ENCODE measurements at places on chromosomes 2 and 18.

- no peak for DNase-seq
- H3K27me3 ChIP-seq: no peaks in the 10 kb centered on the region
- no peak overlapping the region for H3K27ac ChIP-seq
- H3K36me3 ChIP-seq: no peaks in the 10 kb centered on the region
- no peak overlapping the region for H3K4me3 ChIP-seq
- no peaks in the 10 kb centered on the region for H3K4me1 ChIP-seq
Measured at GRCh38 chr2:153509133-153509532, 30.6 kb upstream of the RPRM start.

GRCh38 chr2:38591152-38591551, 11.6 kb downstream of the HNRNPLL start:
- H3K27me3 ChIP-seq: no peaks in the 10 kb centered on the region
- no peak overlapping the region for H3K27ac ChIP-seq
- H3K4me3 ChIP-seq: no peak overlapping the region

DNA sequence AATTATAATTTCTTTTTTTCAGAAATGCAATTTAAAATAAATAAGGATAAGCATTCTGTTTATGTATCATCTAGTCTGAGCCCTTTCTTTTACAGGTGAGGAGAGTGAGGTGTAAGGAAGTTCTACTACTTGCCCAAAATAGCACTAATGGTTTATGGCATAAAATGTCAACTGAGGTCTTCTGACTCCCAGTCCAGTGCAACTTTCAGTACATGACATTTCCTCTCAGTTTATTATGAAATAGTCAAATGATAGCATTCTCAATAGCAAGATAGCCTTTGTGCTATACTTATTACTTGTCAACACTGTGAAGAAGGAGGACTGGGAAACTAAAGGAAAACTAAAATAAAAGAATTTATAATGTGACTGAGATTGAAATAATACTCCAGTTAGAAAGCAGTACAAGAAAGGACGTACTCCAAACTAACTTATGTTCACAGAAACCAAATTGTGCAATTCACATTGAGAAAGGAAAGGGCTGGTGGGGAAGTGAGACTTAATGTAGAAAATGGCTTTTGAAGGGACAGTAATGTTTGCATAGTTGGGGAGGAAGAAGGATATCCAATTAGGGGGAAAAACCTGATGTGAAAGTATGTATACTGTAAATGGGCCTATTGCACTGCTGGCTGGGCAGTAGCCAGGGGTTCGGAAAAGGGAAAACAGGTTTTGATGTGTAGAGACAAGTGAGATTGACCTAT, 166.7 kb upstream of the ZEB2 start:
- no peak overlapping the region for H3K4me3 ChIP-seq
- no peak for DNase-seq
- H3K36me3 ChIP-seq: no peaks in the 10 kb centered on the region
- no peaks in the 10 kb centered on the region for H3K27me3 ChIP-seq
- H3K4me1 ChIP-seq: no peaks in the 10 kb centered on the region

GRCh38 chr2:65834771-65835475, 402.5 kb upstream of the SPRED2 start:
- DNase-seq: no peak
- H3K36me3 ChIP-seq: no peaks in the 10 kb centered on the region
- no peak overlapping the region for H3K27ac ChIP-seq
- H3K4me1 ChIP-seq: no peaks in the 10 kb centered on the region

DNA sequence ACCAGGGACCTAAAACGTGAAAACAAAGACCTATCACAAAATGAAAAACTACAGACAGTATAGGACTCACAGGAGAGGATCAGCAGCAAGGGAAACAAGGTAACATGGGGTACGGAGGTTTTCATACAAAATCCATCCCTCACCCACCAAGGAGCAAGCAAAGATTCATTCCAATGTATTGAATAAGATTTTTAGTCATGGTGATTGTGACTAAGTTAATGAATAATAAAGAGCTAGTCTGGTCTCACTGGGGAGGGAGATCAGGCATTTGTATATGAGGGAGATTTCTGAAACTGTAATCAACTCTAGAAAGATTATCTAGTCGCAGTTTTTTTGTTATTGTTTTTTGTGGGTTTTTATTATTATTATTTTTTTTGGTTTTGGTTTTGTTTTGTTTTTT, 336.5 kb upstream of the MMADHC start:
- no peaks in the 10 kb centered on the region for H3K27me3 ChIP-seq
- H3K4me1 ChIP-seq: no peaks in the 10 kb centered on the region
- no peak overlapping the region for H3K4me3 ChIP-seq
- no peak for DNase-seq
- no peak overlapping the region for H3K27ac ChIP-seq

- H3K4me1 ChIP-seq: no peaks in the 10 kb centered on the region
- DNase-seq: no peak
- H3K27ac ChIP-seq: no peak overlapping the region
- peaks cover 9% of the 10 kb centered on the region for H3K27me3 ChIP-seq
Measured at GRCh38 chr2:120586507-120587278, 149.0 kb upstream of the GLI2 start.

DNA sequence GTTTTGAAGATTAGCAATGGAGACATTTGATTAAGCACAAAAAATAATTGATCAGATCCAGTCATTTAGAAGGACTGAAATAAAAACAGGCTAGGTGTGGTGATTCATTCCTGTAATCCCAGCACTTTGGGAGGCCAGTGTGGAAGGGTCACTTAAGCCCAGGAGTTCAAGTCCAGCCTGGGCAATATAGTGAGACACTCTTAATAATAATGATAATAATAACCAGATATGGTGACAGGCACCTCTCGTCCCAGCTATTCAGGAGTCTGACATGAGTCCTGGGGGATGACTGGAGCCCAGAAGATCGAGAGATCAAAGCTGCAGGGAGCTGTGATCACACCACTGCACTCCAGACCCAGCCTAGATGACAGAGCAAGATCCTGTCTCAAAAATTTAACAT, 3.5 kb upstream of the FN1 start:
- no peak overlapping the region for H3K4me3 ChIP-seq
- H3K27me3 ChIP-seq: peaks cover 11% of the 10 kb centered on the region
- no peak for DNase-seq
- H3K4me1 ChIP-seq: peaks cover 5% of the 10 kb centered on the region
- no peak overlapping the region for H3K27ac ChIP-seq

GRCh38 chr2:152537081-152537651, 180.1 kb downstream of the PRPF40A start:
- no peaks in the 10 kb centered on the region for H3K4me1 ChIP-seq
- H3K27me3 ChIP-seq: no peaks in the 10 kb centered on the region
- no peak for DNase-seq
- no peak overlapping the region for H3K27ac ChIP-seq
- no peak overlapping the region for H3K4me3 ChIP-seq

GRCh38 chr2:85257359-85257969, 70.3 kb downstream of the TGOLN2 start:
- no peak overlapping the region for H3K27ac ChIP-seq
- no peak overlapping the region for H3K4me3 ChIP-seq
- no peaks in the 10 kb centered on the region for H3K27me3 ChIP-seq

GRCh38 chr2:171419333-171419732, 14.5 kb downstream of the METTL8 start:
- no peaks in the 10 kb centered on the region for H3K27me3 ChIP-seq
- no peak overlapping the region for H3K4me3 ChIP-seq
- no peak for DNase-seq
- H3K36me3 ChIP-seq: no peaks in the 10 kb centered on the region
- no peaks in the 10 kb centered on the region for H3K4me1 ChIP-seq
- H3K27ac ChIP-seq: no peak overlapping the region

GRCh38 chr2:236449167-236449761, 120.4 kb upstream of the ACKR3 start:
- H3K36me3 ChIP-seq: no peaks in the 10 kb centered on the region
- DNase-seq: no peak
- no peaks in the 10 kb centered on the region for H3K27me3 ChIP-seq
- no peak overlapping the region for H3K27ac ChIP-seq
- H3K4me3 ChIP-seq: no peak overlapping the region

GRCh38 chr2:109371481-109372170, 242.1 kb downstream of the SEPTIN10 start:
- no peak overlapping the region for H3K27ac ChIP-seq
- no peaks in the 10 kb centered on the region for H3K36me3 ChIP-seq
- no peak overlapping the region for H3K4me3 ChIP-seq
- H3K4me1 ChIP-seq: no peaks in the 10 kb centered on the region

- no peak overlapping the region for H3K4me3 ChIP-seq
- H3K27me3 ChIP-seq: no peaks in the 10 kb centered on the region
- H3K4me1 ChIP-seq: peaks cover 22% of the 10 kb centered on the region
Measured at GRCh38 chr2:203532957-203533658, 2.0 kb downstream of the RAPH1 start.

DNA sequence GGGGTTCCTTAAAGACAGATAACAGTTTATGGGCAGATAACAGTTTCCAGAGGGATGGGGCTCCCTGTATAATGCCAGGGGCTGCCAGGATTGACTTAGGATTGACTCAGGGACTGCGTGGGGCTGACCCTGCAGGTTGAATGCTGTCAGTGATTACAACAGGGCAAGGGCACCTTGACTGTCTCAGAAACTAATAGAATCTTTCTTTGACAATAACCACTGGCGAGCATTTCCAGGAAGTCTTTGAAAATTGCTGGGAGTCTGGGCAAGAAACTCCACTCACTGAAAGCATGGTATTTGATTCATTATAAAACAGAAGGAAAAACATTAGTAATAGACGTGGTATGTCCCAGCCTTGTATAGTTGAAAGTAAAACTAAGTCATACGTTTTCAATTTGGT, 101.0 kb downstream of the GPD2 start:
- DNase-seq: no peak
- H3K27me3 ChIP-seq: no peaks in the 10 kb centered on the region
- H3K4me1 ChIP-seq: peaks cover 7% of the 10 kb centered on the region
- no peak overlapping the region for H3K4me3 ChIP-seq

DNA sequence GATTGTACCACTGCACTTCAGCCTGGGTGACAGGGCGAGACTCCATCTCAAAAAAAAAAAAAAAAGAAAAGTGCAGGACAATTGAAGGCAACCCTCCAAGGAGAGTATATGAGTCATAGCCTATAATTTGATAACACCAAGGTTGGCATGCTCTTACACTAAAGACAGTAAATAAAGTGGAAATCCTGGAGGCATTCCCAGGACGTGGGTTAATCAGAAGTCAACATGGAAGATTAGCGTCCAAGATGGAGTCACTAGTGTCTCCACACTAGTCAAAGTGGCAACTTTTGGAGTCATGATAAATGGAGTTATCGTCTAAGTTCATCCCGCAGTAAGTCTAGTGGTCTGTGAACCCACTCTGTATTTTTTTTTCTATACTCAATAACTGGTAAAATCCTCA, 21.2 kb upstream of the UGGT1 start:
- H3K4me3 ChIP-seq: no peak overlapping the region
- H3K4me1 ChIP-seq: no peaks in the 10 kb centered on the region
- H3K27me3 ChIP-seq: no peaks in the 10 kb centered on the region
- no peak for DNase-seq

DNA sequence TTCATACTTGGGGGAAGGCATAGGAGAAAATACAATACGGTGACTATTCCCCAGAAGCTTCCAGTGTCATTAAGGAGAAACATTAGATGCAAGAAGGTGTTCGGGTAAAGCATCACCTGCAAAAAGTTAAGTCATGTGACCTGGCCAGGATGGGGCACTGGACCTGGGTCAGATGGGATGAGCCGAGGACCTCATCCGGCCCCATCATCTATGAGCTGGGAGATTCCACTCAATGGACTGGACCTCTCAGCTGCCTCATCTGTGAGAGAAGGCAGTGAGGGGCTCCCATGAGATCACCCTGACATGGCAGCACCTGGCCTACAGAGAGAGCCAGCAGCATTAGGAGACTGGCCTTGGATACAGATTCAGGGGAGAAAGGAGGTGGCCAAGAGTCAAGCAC, 111.4 kb upstream of the TEX51 start:
- H3K27me3 ChIP-seq: no peaks in the 10 kb centered on the region
- no peaks in the 10 kb centered on the region for H3K36me3 ChIP-seq
- DNase-seq: no peak

- H3K4me1 ChIP-seq: no peaks in the 10 kb centered on the region
- H3K27ac ChIP-seq: no peak overlapping the region
- H3K4me3 ChIP-seq: no peak overlapping the region
- no peaks in the 10 kb centered on the region for H3K36me3 ChIP-seq
- no peak for DNase-seq
- H3K27me3 ChIP-seq: no peaks in the 10 kb centered on the region
Measured at GRCh38 chr2:213101692-213102460, 49.5 kb downstream of the IKZF2 start.

DNA sequence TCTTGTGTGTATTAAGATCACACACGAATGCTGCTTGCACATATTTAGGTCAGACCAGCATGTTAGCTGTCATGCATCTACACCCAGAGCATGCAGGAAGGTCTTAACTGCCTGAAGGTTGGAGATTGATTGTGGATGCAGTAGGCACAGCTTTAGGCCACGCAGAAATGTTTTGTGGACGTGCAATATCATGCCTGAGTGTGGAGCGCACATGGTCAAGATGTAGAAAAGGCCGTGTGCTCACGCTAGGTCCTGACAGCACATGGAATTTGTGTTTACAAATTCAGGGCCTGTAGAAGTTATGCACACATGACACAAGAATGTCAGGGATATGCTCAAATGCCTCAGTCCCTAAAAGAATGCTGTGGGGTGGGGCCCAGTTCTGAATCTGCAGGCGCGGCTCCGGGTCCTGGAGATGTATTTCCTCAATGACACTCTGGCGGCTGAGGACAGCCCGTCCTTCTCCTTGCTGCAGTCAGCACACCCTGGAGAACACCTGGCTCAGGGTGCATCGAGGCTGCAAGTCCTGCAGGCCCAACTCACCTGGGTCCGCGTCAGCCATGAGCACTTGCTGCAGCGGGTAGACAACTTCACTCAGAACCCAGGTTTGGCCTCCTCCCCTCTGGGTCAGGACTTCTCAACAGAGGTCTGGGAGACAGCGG, 27.9 kb downstream of the MARCO start:
- DNase-seq: no peak
- H3K4me3 ChIP-seq: no peak overlapping the region
- no peak overlapping the region for H3K27ac ChIP-seq
- no peaks in the 10 kb centered on the region for H3K4me1 ChIP-seq
- no peaks in the 10 kb centered on the region for H3K36me3 ChIP-seq

DNA sequence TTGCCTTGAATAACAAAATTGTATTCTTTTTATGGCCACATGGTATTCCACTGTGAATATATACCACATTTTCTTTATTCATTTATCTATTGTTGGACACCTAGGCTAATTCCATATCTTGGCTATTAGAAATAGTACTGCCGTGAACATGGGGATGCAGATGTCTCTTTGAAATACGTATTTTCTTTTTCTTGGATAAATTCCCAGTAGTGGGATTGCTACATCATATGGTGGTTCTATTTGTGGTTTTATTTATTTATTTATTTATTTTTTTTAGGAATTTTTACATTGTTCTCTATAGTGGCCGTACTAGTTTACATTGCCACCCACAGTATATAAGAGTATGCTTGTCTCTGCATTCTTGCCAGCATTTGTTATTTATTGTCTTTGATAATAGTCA, 679.8 kb upstream of the NRXN1 start:
- no peak for DNase-seq
- no peak overlapping the region for H3K27ac ChIP-seq
- H3K4me1 ChIP-seq: no peaks in the 10 kb centered on the region
- no peaks in the 10 kb centered on the region for H3K36me3 ChIP-seq

Data from Peyer's patch (tissue), 4 donors.